Smooth muscle cell of the coronary artery (primary cell): ENCODE measurements at places on chromosomes 3 and 15. TPM values are rescaled to one million over a fixed set of nuclear protein-coding genes. Genes with fewer than 3 reads are reported as not detected.

The TGFBR2 gene
- total RNA-seq: 43.9 and 216 TPM in 2 replicates

The UPK1B gene
- total RNA-seq: not detected in 2 replicates

The ACTC1 gene
- 0.08 and 0.70 TPM in 2 replicates for total RNA-seq

The NT5DC2 gene
- total RNA-seq: 17.4 and 95.5 TPM in 2 replicates

The GABRA5 gene
- under 0.01 TPM in 1 of 2 replicates, not detected in the other for total RNA-seq

The SV2B gene
- total RNA-seq: 0.12 TPM in 1 of 2 replicates, not detected in the other

The DNAH12 gene
- total RNA-seq: under 0.01 TPM in 2 replicates

The CPLX3 gene
- total RNA-seq: not detected in 2 replicates

The PTH1R gene
- 0.15 and 2.6 TPM in 2 replicates for total RNA-seq

The CAPN3 gene
- total RNA-seq: 0.60 and 2.6 TPM in 2 replicates

The UROC1 gene
- total RNA-seq: not detected in 2 replicates

The RAB27A gene
- total RNA-seq: 7.2 and 7.7 TPM in 2 replicates

The LRRIQ4 gene
- total RNA-seq: not detected in 2 replicates

The C3orf20 gene
- total RNA-seq: under 0.01 TPM in 1 of 2 replicates, not detected in the other

The RAD51 gene
- 0.70 and 3.2 TPM in 2 replicates for total RNA-seq

The TMEM42 gene
- 13.8 and 19.5 TPM in 2 replicates for total RNA-seq

The ACOX2 gene
- total RNA-seq: 17.2 and 23.4 TPM in 2 replicates

The COL6A5 gene
- 0.12 TPM in 1 of 2 replicates, not detected in the other for total RNA-seq

The ZWILCH gene
- total RNA-seq: 5.6 and 17.1 TPM in 2 replicates

The PAK6 gene
- not detected in 2 replicates for total RNA-seq

The KIF15 gene
- total RNA-seq: 0.70 and 3.5 TPM in 2 replicates

The TGM5 gene
- total RNA-seq: not detected in 2 replicates

The RBP2 gene
- total RNA-seq: not detected in 2 replicates

The HDC gene
- total RNA-seq: not detected in 2 replicates

The SERPINI1 gene
- total RNA-seq: 0.68 and 1.4 TPM in 2 replicates

The CYP1A2 gene
- not detected in 2 replicates for total RNA-seq

The FBLN2 gene
- total RNA-seq: 587 and 1,203 TPM in 2 replicates

The IGSF10 gene
- 0.15 and 18.5 TPM in 2 replicates for total RNA-seq

The ZNF385D gene
- 0.08 and 0.47 TPM in 2 replicates for total RNA-seq

The IL17RC gene
- 20.9 and 21.8 TPM in 2 replicates for total RNA-seq

The SEMA5B gene
- under 0.01 TPM in 1 of 2 replicates, not detected in the other for total RNA-seq

The SYNPR gene
- total RNA-seq: not detected in 2 replicates

The ATP6V1A gene
- 87.8 and 89.1 TPM in 2 replicates for total RNA-seq

The KCNH8 gene
- not detected in 2 replicates for total RNA-seq

The EPHB3 gene
- 3.0 and 9.4 TPM in 2 replicates for total RNA-seq

The KBTBD12 gene
- not detected in 2 replicates for total RNA-seq

The CYP1A1 gene
- total RNA-seq: 0.45 TPM in 1 of 2 replicates, not detected in the other

The TIMP4 gene
- 0.68 and 3.4 TPM in 2 replicates for total RNA-seq

The EPHA3 gene
- total RNA-seq: under 0.01 and 2.2 TPM in 2 replicates
